IMR-90 (cell line): ENCODE measurements at places on chromosomes 1 and 21. TPM values are rescaled to one million over a fixed set of nuclear protein-coding genes. Genes with fewer than 3 reads are reported as not detected.

GRCh38 chr1:15364740-15365139 is 44.9 kb upstream of the EFHD2 start:
- DNase-seq, result no peak

GRCh38 chr1:39732730-39733129 is 6.0 kb upstream of the PPIE start:
- DNase-seq, result peak; percentile 12

GRCh38 chr1:24910751-24911650 is 19.1 kb downstream of the RUNX3 start:
- peak; percentile 70 for DNase-seq

DNA sequence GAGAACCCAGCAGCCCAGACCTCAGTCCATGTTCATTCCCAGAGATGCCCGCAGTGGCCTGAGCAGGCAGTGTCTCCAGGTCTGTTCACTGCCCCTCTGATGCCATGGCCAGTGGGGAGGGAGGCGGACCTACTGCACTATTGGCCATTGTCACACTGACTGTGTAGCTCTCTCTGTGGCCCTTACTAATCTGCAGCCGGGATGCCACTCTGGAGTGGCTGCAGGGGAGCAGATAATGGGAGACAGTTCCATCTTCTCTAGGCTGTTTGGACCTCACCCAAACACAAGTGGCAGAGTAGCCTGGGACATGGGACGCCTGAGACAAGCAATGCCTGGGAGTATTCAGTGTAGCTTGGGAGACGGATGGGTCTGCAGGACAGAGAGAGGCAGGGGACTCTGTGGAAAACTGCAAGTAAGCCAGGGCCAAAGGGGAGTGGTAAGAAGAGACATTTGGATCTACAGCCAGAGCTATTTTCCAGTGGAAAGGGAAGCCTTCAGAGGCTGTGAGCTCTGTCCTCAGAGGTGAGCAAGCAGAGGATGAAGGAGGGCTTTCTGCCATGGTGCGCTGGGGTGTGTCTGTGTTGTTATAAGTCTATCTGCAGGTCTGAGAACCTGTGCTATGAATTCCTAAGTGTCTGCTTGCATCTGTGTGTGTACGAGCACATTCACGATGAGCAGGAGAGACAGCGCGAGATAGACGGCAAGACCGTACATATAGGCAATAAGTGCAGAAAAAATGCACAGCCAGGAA is 26.7 kb downstream of the DMBX1 start:
- no peak for DNase-seq

DNA sequence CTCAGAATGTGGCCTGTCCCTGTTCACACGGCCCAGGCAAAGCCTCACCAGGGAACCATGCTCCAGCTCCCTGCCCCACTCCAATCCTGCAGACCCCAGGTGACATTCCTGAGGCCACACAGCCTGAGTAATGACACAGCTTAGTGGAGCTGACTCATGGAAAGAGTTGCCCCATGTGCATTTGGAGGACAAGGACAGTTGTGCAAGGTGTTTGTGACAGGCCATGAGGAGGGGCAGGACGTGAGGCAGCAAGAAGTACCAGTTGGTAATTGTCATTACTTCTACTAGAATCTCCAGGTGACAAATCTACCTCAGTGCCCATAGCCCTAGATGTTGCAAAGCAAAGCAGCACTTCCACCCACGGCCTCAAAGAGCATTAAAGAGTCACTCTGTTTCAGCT is 15.2 kb downstream of the PRR9 start:
- no peak for DNase-seq

DNA sequence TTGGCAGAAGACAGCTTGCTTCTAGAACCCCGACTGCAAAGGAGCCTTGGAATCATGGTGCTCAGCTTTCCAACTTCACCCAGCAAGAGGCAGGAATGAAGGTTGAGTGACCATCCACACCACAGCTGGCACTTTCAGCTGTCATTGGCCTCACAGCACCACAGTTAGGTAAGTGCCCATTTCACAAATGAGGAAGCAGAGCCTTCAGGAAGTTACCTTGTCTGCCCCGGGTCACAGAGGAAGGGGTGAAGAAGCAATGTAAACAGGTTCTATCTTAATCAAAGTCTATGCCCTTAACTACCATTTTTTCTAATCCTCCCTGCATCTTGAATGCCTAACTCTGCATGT is 156.0 kb downstream of the GLUL start:
- no peak for DNase-seq

GRCh38 chr21:45151445-45152160 is 77.2 kb downstream of the ADARB1 start:
- DNase-seq, result no peak

- no peak for DNase-seq
Observed at GRCh38 chr1:53549781-53550180, 90.6 kb downstream of the DMRTB1 start.

DNA sequence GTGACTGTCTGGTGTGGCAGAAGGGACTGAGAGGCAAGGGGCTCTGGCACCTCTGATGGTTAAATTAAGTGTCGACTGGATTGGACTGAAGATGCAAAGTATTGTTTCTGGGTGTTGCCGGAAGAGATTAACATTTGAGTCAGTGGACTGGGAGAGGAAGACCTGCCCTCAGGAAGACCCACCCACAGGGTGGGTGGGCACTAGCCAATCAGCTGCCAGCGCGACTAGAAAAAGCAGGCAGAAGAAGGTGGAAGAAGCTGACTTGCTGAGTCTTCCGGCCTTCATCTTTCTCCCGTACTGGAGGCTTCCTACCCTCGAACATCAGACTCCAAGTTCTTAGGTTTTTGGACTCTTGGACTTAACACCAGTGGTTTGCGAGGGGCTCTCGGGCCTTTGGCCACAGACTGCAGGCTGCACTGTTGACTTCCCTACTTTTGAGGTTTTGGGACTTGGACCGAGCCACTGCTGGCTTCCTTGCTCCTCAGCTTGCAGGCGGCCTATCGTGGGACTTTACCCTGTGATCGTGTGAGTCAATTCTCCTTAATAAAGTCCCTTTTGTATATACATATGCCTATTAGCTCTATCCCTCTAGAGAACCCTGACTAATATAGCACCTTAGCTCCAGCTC is 79.6 kb downstream of the KAZN start:
- DNase-seq, result no peak

The CD34 gene
- total RNA-seq, result under 0.01 TPM in 1 of 2 replicates, not detected in the other

The COL9A2 gene
- total RNA-seq, result 0.56 and 0.90 TPM in 2 replicates

The SEC16B gene
- 2.8 and 4.3 TPM in 2 replicates for total RNA-seq

The MMEL1 gene
- total RNA-seq, result under 0.01 TPM in 2 replicates

The PTCH2 gene
- under 0.01 TPM in 2 replicates for total RNA-seq

The AJAP1 gene
- under 0.01 TPM in 2 replicates for total RNA-seq

The VANGL2 gene
- 0.28 and 0.36 TPM in 2 replicates for total RNA-seq

The FBXO2 gene
- 0.36 and 0.56 TPM in 2 replicates for total RNA-seq

The AMIGO1 gene
- 1.4 and 1.6 TPM in 2 replicates for total RNA-seq

The NECTIN4 gene
- total RNA-seq, result under 0.01 and 0.18 TPM in 2 replicates
